ENCODE measurements at places on chromosomes 7 and 10. TPM values are rescaled to one million over a fixed set of nuclear protein-coding genes. Genes with fewer than 3 reads are reported as not detected.

The RGS10 gene
- total RNA-seq, result 63.6 TPM

The STK31 gene
- total RNA-seq, result 2.2 TPM

The GALNT17 gene
- total RNA-seq, result 3.9 TPM

The GIMAP1 gene
- 5.2 TPM for total RNA-seq

The CACNB2 gene
- 12.8 TPM for total RNA-seq

The ASZ1 gene
- total RNA-seq, result not detected

The CPA1 gene
- not detected for total RNA-seq

The NEURL1 gene
- 4.2 TPM for total RNA-seq

The C10orf67 gene
- not detected for total RNA-seq

The LEP gene
- total RNA-seq, result 7.4 TPM

The INSYN2A gene
- total RNA-seq, result 0.25 TPM

The MRLN gene
- total RNA-seq, result not detected

The OPN1SW gene
- not detected for total RNA-seq

The CAPZA2 gene
- 86.2 TPM for total RNA-seq

The ACSM6 gene
- total RNA-seq, result not detected

The PDCD4 gene
- 110 TPM for total RNA-seq

The CDNF gene
- 7.4 TPM for total RNA-seq

The AOAH gene
- total RNA-seq, result 7.4 TPM

The ITIH2 gene
- not detected for total RNA-seq

The PBLD gene
- total RNA-seq, result 1.2 TPM

The GPNMB gene
- total RNA-seq, result 113 TPM
